ENCODE measurements at places on chromosomes 2 and 18. TPM values are rescaled to one million over a fixed set of nuclear protein-coding genes. Genes with fewer than 3 reads are reported as not detected.

- H3K27ac ChIP-seq: no peak overlapping the region
- no peaks in the 10 kb centered on the region for H3K4me1 ChIP-seq
- no peaks in the 10 kb centered on the region for H3K36me3 ChIP-seq
- no peaks in the 10 kb centered on the region for H3K27me3 ChIP-seq
- no peak for DNase-seq
- no peak overlapping the region for H3K4me3 ChIP-seq
Observed at GRCh38 chr18:49243391-49243790, 217.1 kb downstream of the DYM start.

GRCh38 chr2:235541838-235542549, 48.2 kb downstream of the AGAP1 start:
- no peaks in the 10 kb centered on the region for H3K27me3 ChIP-seq
- no peaks in the 10 kb centered on the region for H3K36me3 ChIP-seq
- DNase-seq: no peak
- no peak overlapping the region for H3K4me3 ChIP-seq
- no peak overlapping the region for H3K27ac ChIP-seq

DNA sequence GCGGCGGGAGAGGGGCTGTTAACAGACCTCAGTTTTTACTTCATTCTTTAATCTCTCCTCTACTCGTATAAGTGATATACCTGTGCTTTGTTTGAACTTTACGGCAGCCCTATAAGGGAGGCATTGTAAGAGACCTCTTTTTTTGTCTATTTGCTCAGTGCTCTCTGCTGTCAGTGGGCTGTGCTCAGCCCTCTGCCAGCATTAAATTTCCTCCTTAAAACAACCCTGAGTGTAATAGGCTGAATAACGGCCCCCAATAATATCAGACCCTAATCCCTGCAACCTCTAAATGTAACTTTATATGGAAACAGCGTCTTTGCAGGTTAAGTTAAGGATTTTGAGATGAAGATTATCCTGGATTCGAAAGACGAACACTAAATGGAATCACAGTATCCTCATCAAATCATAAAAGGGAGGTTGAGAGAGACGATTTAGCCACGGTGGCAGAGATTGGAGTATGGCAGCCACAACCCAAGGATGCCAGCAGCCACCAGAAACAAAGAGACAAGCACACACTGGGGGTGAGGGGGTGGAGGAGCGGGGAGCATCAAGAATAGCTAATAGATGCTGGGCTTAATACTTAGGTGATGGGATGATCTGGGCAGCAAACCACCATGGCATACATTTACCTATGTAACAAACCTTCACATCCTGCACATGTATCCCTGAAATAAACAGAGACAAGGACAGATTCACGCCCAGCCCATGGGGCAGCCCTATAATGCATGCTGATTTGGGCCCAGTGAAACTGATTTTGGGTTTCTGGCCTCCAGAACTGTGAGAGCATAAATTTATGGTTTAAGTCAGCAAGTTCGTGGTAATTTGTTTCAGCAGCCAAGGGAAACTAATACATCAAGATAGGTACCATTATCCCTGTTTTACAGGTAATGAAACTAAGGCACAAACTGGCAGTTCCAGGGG, 894 bp upstream of the FARSB start:
- H3K27ac ChIP-seq: peak overlapping the region; percentile 86
- H3K4me3 ChIP-seq: peak overlapping the region; percentile 69
- no peaks in the 10 kb centered on the region for H3K27me3 ChIP-seq
- DNase-seq: no peak

DNA sequence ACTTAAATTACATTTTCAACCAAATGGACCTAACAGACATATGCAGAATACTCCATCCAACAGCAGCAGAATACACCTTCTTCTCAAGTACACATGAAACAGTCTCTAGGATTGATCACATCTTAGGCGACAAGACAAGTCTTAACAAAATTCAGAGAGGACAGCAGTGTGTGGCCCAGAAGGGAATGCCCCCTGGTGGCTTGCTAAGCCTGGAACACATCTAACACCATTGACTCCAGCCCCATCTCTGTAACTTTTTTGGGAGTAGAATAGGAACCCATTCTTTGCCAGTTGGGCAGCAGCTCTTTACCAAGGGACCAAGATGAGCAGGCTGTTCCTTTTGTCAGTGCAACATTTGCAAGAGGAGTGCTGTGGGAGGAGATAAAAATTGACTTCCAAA, 249.9 kb downstream of the PLCL1 start:
- no peaks in the 10 kb centered on the region for H3K4me1 ChIP-seq
- no peak overlapping the region for H3K4me3 ChIP-seq
- H3K27me3 ChIP-seq: no peaks in the 10 kb centered on the region

GRCh38 chr2:3464401-3465005, 54.8 kb downstream of the ADI1 start:
- H3K36me3 ChIP-seq: peaks cover 44% of the 10 kb centered on the region
- DNase-seq: no peak
- peak overlapping the region; percentile 90 for H3K27ac ChIP-seq
- peaks cover 65% of the 10 kb centered on the region for H3K4me1 ChIP-seq

- no peak overlapping the region for H3K4me3 ChIP-seq
- H3K27ac ChIP-seq: no peak overlapping the region
- H3K27me3 ChIP-seq: no peaks in the 10 kb centered on the region
- DNase-seq: no peak
- H3K36me3 ChIP-seq: no peaks in the 10 kb centered on the region
Observed at GRCh38 chr18:49081511-49082155, 130.9 kb upstream of the SMAD7 start.

- H3K4me1 ChIP-seq: no peaks in the 10 kb centered on the region
- H3K4me3 ChIP-seq: no peak overlapping the region
- H3K27me3 ChIP-seq: no peaks in the 10 kb centered on the region
- H3K36me3 ChIP-seq: no peaks in the 10 kb centered on the region
Observed at GRCh38 chr2:176435729-176436128, 166.5 kb downstream of the MTX2 start.

GRCh38 chr2:238614376-238614775, 187.6 kb downstream of the ASB1 start:
- no peak for DNase-seq
- H3K4me1 ChIP-seq: no peaks in the 10 kb centered on the region
- no peaks in the 10 kb centered on the region for H3K27me3 ChIP-seq

DNA sequence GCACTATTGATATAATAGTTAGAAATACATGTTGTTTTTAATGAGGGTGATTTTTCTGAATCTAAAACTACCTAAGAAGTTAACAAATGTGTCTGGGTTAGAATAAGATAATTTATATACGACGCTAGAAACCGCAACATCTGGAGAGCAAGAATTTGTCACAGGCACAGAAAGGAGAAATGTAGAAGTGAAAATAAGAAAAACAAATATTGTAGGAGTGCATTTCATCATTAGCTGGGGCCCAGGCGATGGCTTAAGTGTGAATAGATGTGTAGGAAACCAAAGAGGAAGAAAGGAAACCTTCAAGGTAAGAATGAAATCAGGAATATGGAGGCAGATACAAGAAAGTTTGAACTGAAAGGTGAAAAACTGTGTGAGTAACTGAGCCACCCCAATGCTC, 90.3 kb downstream of the LRP2 start:
- no peaks in the 10 kb centered on the region for H3K36me3 ChIP-seq
- H3K4me3 ChIP-seq: no peak overlapping the region
- H3K4me1 ChIP-seq: no peaks in the 10 kb centered on the region
- no peaks in the 10 kb centered on the region for H3K27me3 ChIP-seq
- no peak for DNase-seq

GRCh38 chr2:104769096-104769495, 84.8 kb upstream of the POU3F3 start:
- H3K27ac ChIP-seq: no peak overlapping the region
- no peak for DNase-seq
- no peaks in the 10 kb centered on the region for H3K36me3 ChIP-seq
- H3K27me3 ChIP-seq: no peaks in the 10 kb centered on the region

KCNS3 gene
- 13.7 TPM for total RNA-seq

CPS1 gene
- 2.2 TPM for total RNA-seq

ACTG2 gene
- total RNA-seq: 3.7 TPM

Data from right atrium auricular region (tissue), 2 donors.